ENCODE measurements at places on chromosomes 16 and 17. TPM values are rescaled to one million over a fixed set of nuclear protein-coding genes. Genes with fewer than 3 reads are reported as not detected.

DNA sequence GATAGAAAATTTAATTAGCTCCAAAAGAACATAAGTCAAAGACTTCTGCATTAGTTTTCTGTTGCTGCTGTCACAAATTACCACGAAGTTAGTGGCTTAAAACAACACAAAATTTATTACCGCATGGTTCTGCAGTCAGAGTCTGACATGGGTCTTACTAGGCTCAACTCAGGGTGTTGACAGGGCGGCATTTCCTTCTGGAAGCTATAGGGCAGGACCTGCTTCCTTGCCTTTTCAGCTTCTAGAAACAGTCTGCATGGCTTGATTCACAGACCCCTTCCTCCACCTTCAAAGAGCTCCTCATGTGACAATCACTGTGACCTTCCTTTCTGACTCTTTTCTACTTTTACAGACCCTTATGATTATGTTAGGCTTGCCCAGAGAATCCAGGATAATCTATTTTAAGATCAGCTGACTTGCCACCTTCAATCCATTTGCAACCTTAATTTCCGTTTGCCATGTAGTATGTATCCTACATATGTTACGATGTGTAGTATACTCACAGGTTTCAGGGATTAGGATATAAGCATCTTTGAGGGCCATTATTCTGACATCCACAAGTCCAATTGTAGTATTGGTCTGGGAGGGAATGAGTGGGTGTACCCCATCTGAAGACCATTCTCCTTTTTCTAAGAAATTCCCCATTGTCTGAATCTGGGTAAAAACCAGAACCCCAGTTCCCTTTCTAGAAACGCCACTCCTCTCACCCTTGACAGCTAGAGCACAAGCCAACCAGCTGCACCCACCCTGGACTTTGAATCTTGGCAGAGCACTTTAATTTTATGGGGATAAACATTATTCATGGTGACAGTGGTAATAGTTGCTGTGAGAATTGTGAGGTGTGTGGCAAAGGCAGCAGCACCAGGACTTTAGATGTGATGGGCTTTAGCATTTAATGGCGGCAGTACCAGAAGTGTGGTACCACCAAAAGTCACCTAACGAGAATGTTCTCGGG lies 265.5 kb downstream of the KCNJ2 start:
- H3K27ac ChIP-seq, result no peak overlapping the region
- no peak for DNase-seq
- H3K36me3 ChIP-seq, result no peaks in the 10 kb centered on the region
- H3K4me1 ChIP-seq, result no peaks in the 10 kb centered on the region

GRCh38 chr16:66389256-66390176 lies 23.0 kb downstream of the CDH5 start:
- DNase-seq, result no peak
- H3K4me3 ChIP-seq, result no peak overlapping the region
- H3K27ac ChIP-seq, result no peak overlapping the region
- no peaks in the 10 kb centered on the region for H3K36me3 ChIP-seq

DNA sequence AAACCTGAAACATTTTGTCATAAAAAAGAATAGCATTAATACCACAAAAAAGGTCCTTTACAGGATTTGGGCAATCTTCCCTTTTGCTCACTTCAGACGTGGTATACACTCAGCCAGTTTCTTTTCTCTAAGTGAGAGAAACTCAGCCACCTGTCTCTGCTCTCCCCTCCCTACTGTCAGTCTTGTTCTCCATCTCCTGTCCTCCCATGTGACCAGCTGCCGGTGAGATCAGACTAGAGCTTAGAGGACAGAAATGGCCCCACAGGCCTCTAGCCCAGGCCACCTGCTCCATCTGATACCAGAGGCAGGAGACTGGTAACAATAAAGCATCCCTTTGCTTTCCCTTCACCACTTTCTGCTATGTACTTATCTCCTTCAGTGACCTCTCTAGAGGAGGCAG lies 34.9 kb downstream of the CMC2 start:
- no peak for DNase-seq
- H3K4me3 ChIP-seq, result no peak overlapping the region
- H3K4me1 ChIP-seq, result no peaks in the 10 kb centered on the region
- H3K27me3 ChIP-seq, result no peaks in the 10 kb centered on the region
- no peak overlapping the region for H3K27ac ChIP-seq

DNA sequence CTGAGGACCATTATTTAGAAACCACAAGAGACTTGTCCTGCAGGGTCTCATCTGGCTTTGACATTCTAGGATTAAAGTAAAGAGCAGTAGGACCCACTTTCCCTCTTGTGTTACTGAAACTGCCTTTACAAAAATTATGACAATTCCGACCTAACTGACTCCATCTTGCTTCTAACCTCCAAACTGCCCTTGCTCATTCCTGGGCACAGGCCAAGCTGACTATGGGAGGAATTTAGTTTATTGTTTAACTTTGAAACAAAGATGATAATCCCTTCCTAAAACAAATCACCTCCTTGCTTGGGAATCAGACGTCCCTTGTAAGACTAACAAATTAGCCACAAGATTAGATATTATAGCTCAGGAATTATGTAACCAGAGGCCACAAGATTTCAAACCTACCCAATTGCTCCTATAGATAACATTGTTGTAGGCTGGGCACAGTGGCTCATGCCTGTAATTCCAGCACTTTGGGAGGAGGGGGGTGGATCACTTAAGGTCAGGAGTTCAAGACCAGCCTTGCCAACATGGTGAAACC lies 87.0 kb upstream of the FBXO47 start:
- H3K4me3 ChIP-seq, result no peak overlapping the region
- DNase-seq, result no peak
- no peaks in the 10 kb centered on the region for H3K27me3 ChIP-seq

DNA sequence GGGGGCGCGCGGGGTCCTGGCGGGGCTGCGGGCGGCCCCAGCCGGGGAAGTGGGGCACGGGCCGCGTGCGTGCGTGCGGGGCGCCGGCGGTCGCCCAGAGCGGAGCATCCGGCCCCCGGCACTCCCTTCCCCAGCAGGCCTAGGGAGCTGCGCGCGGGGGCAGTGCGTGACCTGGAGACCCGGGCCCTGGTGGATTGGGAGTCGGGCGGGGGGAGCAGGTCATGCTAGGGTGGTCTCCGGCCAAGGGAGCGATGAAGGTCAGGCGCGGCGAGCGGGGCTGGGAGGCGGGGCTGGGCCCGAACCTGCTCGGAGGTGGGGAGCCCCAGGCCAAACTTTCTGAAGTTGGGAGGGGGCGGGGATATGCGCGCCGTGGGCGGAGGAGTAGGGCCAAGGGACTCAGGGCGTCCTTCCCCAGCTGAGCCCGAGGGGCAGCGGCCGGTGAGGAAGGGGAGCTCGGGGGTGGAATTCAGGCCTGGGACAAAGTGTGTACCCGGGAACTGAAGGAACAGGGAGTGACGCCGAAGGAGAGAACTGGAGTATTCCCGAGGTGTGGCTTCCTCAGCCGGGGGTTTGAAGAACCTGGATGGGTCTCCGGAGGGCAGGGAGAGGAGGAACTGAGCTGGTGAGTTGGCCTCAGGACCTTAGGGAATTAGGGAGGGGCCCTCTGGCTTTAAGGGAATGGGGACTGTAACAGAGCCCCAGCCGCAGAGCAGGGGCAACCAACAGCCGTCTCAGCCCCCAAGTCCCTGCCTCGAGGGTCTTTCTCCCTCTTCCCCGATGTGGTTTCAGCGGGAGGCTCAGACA lies 589 bp downstream of the XYLT2 start:
- peaks cover 22% of the 10 kb centered on the region for H3K4me1 ChIP-seq
- no peaks in the 10 kb centered on the region for H3K27me3 ChIP-seq
- H3K27ac ChIP-seq, result peak overlapping the region; percentile 84
- no peak for DNase-seq

CCL4L2 gene
- not detected for total RNA-seq
